ENCODE measurements at places on chromosomes 1 and 21.

DNA sequence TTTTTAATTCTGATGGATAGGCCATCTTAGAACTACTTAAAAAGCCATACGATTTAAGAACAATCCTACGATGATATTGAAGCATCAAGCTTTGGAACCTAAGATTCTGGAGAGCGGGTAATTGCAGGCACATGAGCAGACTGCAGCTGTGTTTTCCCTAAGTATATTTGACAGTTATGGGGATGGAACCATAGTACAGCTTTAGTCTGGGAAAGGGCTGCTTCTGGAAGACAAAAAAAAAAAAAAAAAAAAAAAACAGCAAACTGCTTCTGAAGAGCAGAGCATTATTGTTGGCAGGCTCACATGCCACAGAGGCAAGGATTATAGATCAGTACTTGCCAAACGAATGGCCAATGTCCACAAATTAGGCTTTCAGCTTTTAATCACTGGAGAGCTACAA is 1618.7 kb downstream of the AMY1C start:
- no peak for DNase-seq

- DNase-seq: no peak
Observed at GRCh38 chr1:110475362-110476027, 24.5 kb downstream of the PROK1 start.

GRCh38 chr1:184941735-184942134 is 32.6 kb downstream of the NIBAN1 start:
- no peak for DNase-seq

DNA sequence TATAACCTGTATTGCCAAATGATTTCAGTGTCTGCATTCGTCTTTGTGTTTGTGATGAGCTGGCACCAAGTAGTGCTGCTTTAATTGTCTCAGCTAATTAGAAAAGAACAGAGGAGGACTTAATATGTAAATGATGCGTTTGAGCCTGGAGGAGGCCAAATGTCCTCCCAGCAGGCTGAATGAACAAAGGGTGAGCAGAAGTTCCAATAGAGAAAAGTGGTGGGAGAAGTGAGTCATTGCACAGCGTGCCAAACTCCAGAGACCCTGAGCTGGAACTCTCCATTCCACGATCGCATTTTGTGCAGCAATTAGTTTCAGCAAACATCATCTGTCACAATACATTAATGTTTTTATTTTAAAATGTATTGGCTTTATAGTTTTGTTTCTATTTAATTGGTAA is 17.9 kb downstream of the ETV3L start:
- DNase-seq: no peak

- DNase-seq: no peak
Observed at GRCh38 chr1:4219826-4220225, 319.8 kb upstream of the C1orf174 start.

DNA sequence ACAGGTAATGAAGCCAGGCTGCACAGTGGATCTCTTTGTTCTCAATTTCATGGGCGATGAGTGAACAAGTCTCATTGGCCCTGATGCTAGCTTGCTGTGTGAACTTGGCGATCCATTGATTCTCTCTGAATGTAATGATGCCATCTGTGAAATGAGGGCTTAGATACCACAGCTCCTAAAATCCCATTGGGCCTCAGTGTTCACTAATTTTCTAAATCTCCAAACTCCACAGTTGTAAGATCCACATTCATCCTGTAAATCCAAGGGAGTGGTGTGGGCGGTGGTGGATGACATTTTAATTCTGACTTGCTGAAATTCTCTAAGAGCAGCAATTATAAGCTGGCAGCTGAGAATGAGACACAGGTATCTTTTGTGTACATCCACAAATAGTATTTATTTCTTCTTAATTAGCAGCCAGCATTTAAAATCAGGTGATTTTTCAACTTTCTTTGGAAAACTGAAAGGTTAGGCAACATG is 9.6 kb upstream of the ACTL8 start:
- DNase-seq: no peak
